ENCODE measurements at places on chromosomes 5 and 9. TPM values are rescaled to one million over a fixed set of nuclear protein-coding genes. Genes with fewer than 3 reads are reported as not detected.

- peak; percentile 23 for DNase-seq
Measured at GRCh38 chr5:115831163-115831768, 10.1 kb downstream of the ATG12 start.

DNA sequence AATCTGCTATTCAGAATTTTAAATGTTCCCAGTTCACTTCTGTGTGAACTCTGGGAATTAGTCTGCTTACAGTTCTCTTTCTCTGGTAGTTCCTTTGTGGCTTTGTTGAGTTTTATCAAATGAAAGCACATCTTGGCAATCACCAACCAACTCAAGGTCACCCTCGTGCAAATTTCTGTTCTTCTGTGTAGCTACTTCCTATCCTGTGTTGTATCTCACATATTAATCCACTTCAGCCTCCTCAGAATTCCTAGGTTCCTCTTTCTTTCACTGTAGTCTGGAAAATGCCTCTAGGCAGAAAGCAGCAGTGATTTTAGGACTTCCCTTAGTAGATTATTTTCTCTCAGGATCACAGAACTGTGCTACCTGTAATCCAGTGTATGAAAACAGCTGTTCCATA is 100.3 kb downstream of the AUH start:
- DNase-seq, result no peak

KDM4C gene
- 43.1 TPM for total RNA-seq

FGF10 gene
- total RNA-seq, result 3.5 TPM
